ENCODE measurements at places on chromosomes 4 and X.
A peak's percentile ranks its signal among the peaks of the same experiment; 100 is the strongest.

DNA sequence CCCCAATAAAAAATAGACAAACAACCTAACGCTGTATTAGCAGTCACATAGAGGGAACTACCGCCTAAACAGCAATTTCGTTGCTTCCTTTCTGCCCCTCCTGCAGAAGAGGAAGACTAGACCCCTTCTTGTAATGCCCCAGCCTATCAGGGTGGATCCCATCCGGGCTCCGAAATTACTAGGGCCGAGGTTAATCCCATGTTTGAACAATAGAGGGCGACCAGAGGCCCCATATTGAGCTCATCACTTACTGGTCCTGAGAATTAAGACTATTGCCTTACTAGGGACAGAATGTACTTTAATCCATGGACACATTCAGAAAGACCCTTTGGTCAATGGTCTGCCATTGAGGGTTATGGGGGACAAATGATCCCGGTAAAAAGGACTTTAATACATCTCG lies 11.8 kb upstream of the ZNF630 start:
- DNase-seq, result peak; percentile 27

DNA sequence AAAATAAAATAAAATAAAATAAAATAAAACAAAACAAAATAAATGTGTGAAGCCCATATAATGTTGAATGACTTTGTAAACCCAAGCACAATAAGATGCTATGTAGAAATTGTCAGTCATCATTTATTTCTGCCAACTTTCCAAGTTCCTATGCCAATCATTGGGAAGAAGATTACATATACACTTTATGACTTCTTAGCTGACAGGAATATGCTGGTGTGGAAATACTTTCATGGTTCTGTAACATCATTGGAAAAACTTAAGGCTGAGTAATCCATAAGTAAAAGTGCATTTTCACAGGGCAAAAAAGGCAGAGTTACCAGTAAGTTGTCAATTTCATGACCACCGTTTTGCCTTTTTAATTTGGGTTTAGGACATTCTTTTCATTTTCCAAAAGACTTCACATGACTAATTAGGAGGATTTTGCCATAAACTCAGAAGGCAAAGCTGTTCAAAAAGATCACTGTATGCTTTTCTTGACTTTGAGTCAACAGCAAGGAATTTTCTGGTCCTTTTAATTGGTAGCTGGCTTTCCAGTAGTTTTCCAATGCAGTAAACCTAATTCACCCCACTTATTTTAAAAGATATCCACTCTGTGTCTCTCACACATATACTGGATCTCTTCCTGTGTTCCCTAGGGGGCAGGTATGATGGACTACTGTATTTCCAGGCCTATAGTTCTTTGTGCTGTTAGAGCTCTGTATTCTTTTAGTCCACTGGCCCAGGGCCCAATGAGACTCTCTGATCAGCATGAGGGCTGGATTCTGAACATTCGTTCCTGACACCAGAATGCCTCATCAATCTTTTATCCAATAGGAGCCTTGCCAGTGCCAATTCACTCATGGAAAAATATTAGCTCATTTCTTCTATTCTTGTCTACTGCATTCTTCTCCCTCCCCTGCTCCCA lies 26.2 kb upstream of the SCRG1 start:
- no peak for DNase-seq

GRCh38 chr4:56227301-56227835 lies 159.9 kb downstream of the AASDH start:
- no peak for DNase-seq

- DNase-seq, result no peak
Observed at GRCh38 chr4:110641218-110641617, 18.3 kb upstream of the PITX2 start.

GRCh38 chr4:13763707-13764106 lies 136.2 kb upstream of the BOD1L1 start:
- no peak for DNase-seq

GRCh38 chrX:123581586-123581985 lies 151.3 kb downstream of the THOC2 start:
- no peak for DNase-seq

GRCh38 chrX:47976254-47977151 lies 27.3 kb downstream of the ZNF182 start:
- DNase-seq, result no peak

GRCh38 chr4:138602664-138603063 lies 360.5 kb upstream of the SLC7A11 start:
- no peak for DNase-seq

DNA sequence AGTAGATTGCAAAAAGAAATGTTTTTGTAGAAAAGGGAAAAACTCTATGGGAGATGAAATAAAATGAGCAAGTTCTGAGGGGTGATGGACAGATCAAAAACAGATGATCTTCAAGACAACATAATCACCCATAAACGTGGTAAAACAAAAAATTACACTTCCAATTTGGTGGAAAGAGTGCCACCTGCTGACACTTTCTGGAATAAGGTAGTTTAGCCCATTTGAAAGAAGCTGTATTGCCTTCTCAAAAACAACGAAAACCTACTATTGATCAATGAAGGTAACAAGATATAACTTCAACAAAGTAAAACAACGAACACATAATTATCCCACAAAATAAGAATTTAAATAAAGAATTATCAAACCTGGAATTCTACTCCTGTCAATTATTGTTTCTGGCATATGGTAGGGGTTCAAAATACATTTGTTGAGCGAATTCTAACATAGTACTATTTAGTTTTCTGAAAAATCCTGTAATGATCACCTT lies 2.5 kb downstream of the COQ2 start:
- DNase-seq, result peak; percentile 57

GRCh38 chr4:2812612-2813354 lies 19.9 kb downstream of the SH3BP2 start:
- no peak for DNase-seq

GRCh38 chr4:2163311-2163821 lies 78.6 kb downstream of the HAUS3 start:
- no peak for DNase-seq

DNA sequence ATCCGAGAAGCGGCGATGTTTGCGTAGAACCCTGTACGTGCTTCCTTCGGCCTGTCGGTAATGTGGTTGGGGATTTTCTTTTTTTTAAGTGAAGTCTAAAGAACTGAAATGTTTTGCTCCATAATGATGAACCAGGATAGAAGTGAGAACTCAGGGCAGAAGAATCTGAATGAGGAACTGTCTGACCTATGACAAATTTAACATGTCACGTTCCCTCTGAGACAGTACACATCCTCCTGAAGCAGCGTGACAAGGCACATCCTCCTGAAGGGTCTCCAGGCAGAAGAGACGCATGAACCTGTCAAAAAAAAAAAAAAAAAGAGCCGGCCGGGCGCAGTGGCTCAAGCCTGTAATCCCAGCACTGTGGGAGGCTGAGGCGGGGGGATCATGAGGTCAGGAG lies 6.2 kb downstream of the CSF2RA start:
- DNase-seq, result no peak

DNA sequence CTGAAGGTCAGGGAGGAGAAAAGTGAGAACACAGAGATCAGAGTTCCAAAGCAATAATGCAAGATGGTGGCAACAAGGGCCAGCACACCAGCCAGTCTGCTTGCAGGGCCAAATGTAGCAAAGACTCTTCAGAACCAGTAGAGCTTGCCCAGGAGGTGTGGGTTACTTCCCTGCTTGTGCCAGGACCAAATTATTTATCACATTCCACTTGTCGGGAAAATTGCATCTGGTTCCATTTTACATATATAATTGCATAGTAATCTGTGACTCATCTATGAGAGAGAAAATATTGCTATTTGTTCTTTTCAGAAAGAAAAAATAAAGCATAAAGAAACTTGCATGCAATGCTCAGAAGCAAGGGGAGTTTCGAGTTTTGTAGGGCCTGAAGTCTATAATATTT lies 41.4 kb downstream of the MAML3 start:
- DNase-seq, result no peak

DNA sequence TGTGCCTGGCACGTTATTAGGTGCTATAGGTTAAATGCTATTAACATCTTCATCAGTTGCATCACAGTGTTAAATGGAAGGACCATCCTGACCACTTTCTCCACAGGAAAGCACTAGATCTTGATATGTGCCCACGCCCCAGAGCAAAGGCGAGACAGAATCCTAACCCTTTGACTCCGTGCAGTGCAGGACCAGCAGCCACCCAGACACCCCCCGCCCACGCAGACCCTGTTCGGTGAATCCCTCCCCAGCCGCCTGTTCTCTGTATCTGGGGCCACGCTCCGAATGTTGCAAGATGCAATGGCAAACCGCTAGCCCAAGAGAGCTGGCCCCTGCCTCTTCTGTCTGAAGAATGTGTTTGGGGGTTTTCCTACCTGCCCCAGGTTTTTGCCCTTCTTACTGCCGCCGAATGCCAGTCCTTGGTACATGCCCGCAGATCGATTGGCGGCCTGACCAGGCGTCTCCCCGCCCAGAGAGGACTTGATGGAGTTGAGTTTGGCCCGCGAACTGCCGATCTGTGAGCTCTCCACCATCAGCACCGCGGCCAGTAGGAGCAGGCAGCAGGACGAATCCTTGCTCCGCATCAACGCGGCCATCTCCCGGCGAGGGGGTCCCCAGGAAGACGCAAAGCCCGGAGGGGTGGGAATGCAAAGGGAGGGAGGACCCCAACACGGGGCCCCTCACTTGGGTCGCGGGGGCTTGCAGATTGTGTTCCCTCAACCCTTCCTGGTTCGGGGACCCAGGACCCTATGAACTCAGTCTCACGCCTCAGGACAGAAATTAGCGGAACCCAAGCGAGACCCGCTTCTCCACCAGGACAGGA lies 906 bp downstream of the DKK2 start:
- no peak for DNase-seq

- no peak for DNase-seq
Observed at GRCh38 chr4:57104706-57105560, 5.3 kb downstream of the IGFBP7 start.
